HCT116 (cell line): ENCODE measurements at places on chromosomes 16 and 17. TPM values are rescaled to one million over a fixed set of nuclear protein-coding genes. Genes with fewer than 3 reads are reported as not detected.

The PNMT gene
- not detected for total RNA-seq

The HIC1 gene
- 0.64 TPM for total RNA-seq

The SLC52A1 gene
- not detected for total RNA-seq

The OR2C1 gene
- total RNA-seq, result not detected

The NOB1 gene
- total RNA-seq, result 172 TPM

The MAPT gene
- 37.5 TPM for total RNA-seq

The KRTAP9-8 gene
- not detected for total RNA-seq

The PRR14 gene
- total RNA-seq, result 56.2 TPM

DNA sequence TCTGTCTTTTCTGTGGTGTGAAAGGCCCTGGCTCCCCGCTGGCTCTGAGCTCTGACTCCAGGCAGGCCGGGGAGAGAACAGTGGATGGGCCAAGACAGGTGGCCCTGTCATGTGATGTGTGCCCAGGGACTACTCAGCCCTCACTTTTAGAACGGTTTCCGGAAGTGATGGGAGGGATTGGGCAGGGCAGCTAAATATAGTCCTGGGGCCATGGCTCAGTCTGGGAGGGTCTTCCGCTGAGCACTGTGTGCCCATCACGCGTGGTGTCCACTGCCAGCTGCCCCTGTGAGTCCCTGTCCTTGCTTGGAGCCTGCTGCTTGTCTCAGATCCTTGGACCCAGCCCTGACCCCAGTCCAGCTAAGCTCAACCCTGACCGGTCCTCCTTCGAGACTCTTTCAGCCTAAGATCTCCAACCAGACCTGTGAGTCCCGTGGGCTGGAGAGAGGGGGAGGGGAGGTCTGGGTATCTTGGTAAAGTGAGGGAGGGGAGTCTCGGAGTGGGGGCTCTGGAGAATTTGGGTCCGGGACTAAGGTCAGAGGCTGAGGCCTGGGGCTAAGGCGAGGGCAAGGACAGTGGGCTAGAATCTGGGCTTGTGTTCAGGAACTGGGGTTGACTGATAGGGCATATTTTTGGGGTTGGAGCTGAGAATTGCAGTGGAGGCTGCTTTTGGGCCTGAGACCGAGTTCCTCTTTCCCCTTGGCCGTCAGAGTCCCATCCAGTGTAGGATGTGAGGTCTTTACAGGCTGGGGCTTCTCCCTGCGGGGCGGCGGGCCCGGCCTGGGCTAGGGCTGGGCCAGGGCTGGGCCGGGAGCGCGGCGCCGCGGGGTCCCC, at the start of gene TRIM72:
Gene TRIM72, plus strand, starts transcription at position 243 of the 831 bp plus-strand sequence. CDS start 620 bp downstream, outside the sequence.
- no peaks in the 10 kb centered on the region for H3K27me3 ChIP-seq
- peaks cover 33% of the 10 kb centered on the region for H3K4me1 ChIP-seq
- H3K4me3 ChIP-seq, result peak within 1 kb of the TSS; percentile 89
- peak; percentile 59 for DNase-seq
- H3K36me3 ChIP-seq, result no peaks in the 10 kb centered on the region
- peak within 1 kb of the TSS; percentile 95 for H3K27ac ChIP-seq

GRCh38 chr16:23466162-23466885, 13.3 kb upstream of the COG7 start:
- peaks cover 14% of the 10 kb centered on the region for H3K4me1 ChIP-seq
- H3K27me3 ChIP-seq, result no peaks in the 10 kb centered on the region
- no peak overlapping the region for H3K4me3 ChIP-seq
- H3K27ac ChIP-seq, result no peak overlapping the region
- H3K36me3 ChIP-seq, result peaks cover 17% of the 10 kb centered on the region; the same call in 1 of the 2 replicates
- DNase-seq, result no peak

- no peaks in the 10 kb centered on the region for H3K27me3 ChIP-seq
- H3K4me1 ChIP-seq, result peaks cover 20% of the 10 kb centered on the region
- no peaks in the 10 kb centered on the region for H3K36me3 ChIP-seq
- H3K27ac ChIP-seq, result no peak overlapping the region
Observed at GRCh38 chr17:20173091-20173490, 163.9 kb downstream of the SPECC1 start.

DNA sequence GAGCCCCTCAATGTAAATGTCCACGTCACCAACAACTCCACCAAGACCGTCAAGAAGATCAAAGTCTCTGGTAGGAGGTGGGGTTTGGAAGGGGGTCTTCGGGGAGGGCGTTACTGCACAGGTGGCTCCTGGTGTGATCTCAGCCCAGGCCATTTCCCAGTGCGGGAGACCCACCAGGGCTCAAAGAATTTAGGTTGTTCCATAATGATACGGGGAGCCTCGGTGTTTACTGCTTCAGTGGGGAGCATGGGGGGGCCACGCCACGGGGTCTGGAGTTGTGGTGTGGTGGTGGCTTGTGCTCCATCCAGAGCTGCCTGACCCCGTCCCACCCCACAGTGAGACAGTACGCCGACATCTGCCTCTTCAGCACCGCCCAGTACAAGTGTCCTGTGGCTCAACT, 7.8 kb downstream of the ARRB2 start:
- no peak for DNase-seq
- peaks cover 14% of the 10 kb centered on the region for H3K36me3 ChIP-seq
- no peaks in the 10 kb centered on the region for H3K27me3 ChIP-seq
- H3K27ac ChIP-seq, result no peak overlapping the region

DNA sequence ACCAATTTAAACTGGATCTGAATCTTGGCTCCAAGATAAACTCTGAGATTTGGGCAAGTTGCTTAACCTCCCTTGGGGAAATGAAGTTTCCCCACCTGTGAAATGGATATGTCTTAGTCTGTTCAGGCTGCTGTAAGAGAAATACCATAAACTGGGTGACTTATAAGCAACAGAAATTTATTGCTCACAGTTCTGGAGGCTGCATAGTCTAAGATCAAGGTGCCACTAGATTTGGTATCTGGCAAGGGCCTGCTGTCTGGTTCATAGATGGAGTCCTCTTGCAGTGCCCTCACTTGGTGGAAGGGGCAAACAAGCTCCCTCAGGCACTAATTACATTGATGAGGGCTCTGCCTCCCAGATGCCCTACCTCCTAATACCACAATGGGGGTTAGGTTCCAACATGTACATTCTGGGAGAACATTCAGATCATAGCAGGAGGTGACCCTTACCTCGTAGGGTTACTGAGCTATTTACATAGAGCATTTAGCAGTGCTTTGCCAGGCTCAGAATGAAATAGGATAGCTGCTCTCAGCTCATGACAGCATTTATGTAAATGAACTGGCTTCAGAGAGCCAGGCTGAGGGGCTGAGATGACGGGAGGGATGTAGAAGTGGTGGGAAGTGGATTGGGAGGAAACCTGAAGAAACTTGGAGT, 83.9 kb downstream of the SPECC1 start:
- peaks cover 7% of the 10 kb centered on the region; the same call in 1 of the 2 replicates for H3K4me1 ChIP-seq
- H3K27me3 ChIP-seq, result no peaks in the 10 kb centered on the region
- H3K27ac ChIP-seq, result no peak overlapping the region
- no peak for DNase-seq

- no peak overlapping the region for H3K27ac ChIP-seq
- no peak overlapping the region for H3K4me3 ChIP-seq
- no peaks in the 10 kb centered on the region for H3K36me3 ChIP-seq
- no peaks in the 10 kb centered on the region for H3K27me3 ChIP-seq
Observed at GRCh38 chr17:57226793-57227192, 29.5 kb upstream of the MSI2 start.

GRCh38 chr17:44906010-44906646, 6.9 kb upstream of the EFTUD2 start:
- H3K27me3 ChIP-seq, result no peaks in the 10 kb centered on the region
- H3K27ac ChIP-seq, result peak overlapping the region; percentile 6; the same call in 1 of the 2 replicates
- H3K4me1 ChIP-seq, result peaks cover 11% of the 10 kb centered on the region
- peak; percentile 42 for DNase-seq
- peak overlapping the region; percentile 24 for H3K4me3 ChIP-seq

- peaks cover 13% of the 10 kb centered on the region for H3K4me1 ChIP-seq
- no peaks in the 10 kb centered on the region for H3K36me3 ChIP-seq
- H3K27me3 ChIP-seq, result no peaks in the 10 kb centered on the region
- no peak for DNase-seq
- no peak overlapping the region for H3K27ac ChIP-seq
Observed at GRCh38 chr17:32849879-32850278, 27.0 kb downstream of the MYO1D start.

- no peak for DNase-seq
- no peaks in the 10 kb centered on the region for H3K4me1 ChIP-seq
- H3K4me3 ChIP-seq, result no peak overlapping the region
- no peak overlapping the region for H3K27ac ChIP-seq
- H3K27me3 ChIP-seq, result peaks cover 3% of the 10 kb centered on the region; the same call in 1 of the 2 replicates
Observed at GRCh38 chr16:78987666-78988065, 612.9 kb downstream of the MAF start.

GRCh38 chr17:56478836-56479447, 114.6 kb upstream of the NOG start:
- peaks cover 30% of the 10 kb centered on the region for H3K27me3 ChIP-seq
- no peaks in the 10 kb centered on the region for H3K4me1 ChIP-seq
- no peak overlapping the region for H3K4me3 ChIP-seq
- H3K36me3 ChIP-seq, result no peaks in the 10 kb centered on the region
- peak; percentile 58 for DNase-seq

DNA sequence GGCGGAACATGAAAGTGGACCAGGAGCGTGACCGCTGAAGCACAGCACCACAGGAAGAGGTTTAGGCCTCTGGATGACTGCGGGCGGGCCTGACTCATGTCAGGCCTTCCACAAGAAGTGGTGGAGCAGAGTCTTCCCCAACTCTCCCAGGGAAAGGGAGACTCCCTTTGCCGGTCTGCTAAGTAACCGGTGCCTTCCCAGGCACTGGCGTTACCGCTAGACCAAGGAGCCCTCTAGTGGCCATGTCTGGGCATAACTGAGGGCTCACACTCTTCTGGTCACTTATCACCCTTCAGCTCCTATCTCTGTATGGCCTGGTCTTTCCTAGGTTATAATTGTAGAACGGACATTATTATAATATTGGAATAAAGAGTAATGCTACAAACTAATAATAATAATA, 1931.9 kb downstream of the TP53TG3F start:
- H3K4me1 ChIP-seq, result no peaks in the 10 kb centered on the region
- no peaks in the 10 kb centered on the region for H3K27me3 ChIP-seq
- H3K27ac ChIP-seq, result no peak overlapping the region
- no peak overlapping the region for H3K4me3 ChIP-seq
- peak; percentile 6 for DNase-seq
- no peaks in the 10 kb centered on the region for H3K36me3 ChIP-seq

- peak overlapping the region; percentile 94 for H3K4me3 ChIP-seq
- H3K27me3 ChIP-seq, result no peaks in the 10 kb centered on the region
- no peak for DNase-seq
- H3K27ac ChIP-seq, result peak overlapping the region; percentile 83
- H3K36me3 ChIP-seq, result 0 out of 2 replicates have a peak, but pooled peaks cover 3% of the 10 kb centered on the region
Observed at GRCh38 chr17:2042390-2042847, 597 bp downstream of the OVCA2 start.

DNA sequence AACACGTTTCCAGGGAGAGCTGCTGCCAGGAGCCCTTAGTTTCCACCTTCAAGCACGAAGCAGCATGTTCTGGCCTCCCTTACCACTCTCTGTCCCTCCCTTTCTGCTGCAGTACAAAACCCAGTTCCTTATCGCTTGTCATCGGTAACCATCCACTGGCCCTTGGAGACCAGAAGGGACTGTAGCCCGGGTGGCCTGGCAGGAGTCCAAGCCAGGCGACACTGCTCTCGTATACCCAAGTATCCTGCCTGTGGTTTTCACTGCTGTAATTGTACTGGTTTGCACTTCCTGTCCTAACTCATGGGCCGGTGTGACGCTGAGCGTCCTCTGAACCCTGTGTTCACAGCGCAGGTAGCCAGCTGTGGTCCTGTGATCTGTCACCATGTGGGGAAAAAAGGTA, 81.1 kb downstream of the MAF start:
- no peaks in the 10 kb centered on the region for H3K4me1 ChIP-seq
- no peak for DNase-seq
- no peaks in the 10 kb centered on the region for H3K27me3 ChIP-seq

- DNase-seq, result no peak
- H3K36me3 ChIP-seq, result no peaks in the 10 kb centered on the region
- H3K4me1 ChIP-seq, result peaks cover 10% of the 10 kb centered on the region; the same call in 1 of the 2 replicates
- H3K4me3 ChIP-seq, result no peak overlapping the region
- no peak overlapping the region for H3K27ac ChIP-seq
Observed at GRCh38 chr16:68131813-68132706, 46.9 kb downstream of the NFATC3 start.

DNA sequence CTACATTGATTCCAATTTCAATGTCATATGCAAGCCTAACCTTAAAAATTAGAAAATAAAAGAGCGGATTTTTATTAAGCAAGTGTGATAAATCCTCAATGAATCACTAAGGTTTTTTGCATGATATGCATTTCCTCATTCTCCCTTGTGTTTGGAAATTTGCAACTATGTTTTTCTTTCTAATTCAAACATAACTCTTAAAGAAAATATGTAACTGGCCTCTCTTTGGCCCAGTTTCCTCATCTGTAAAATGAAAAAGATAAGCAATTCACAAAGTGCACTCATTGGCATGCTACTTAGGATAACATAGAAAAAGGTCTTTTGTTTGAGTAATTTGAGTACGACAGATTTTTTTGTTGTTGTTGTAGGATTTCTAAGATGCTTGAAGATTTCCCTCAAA, 295.5 kb downstream of the CDH11 start:
- no peak for DNase-seq
- H3K27me3 ChIP-seq, result no peaks in the 10 kb centered on the region
- no peaks in the 10 kb centered on the region for H3K36me3 ChIP-seq
- H3K4me3 ChIP-seq, result no peak overlapping the region

GRCh38 chr16:5917436-5918195, 820.0 kb upstream of the EEF2KMT start:
- no peaks in the 10 kb centered on the region for H3K36me3 ChIP-seq
- no peaks in the 10 kb centered on the region for H3K4me1 ChIP-seq
- H3K27me3 ChIP-seq, result no peaks in the 10 kb centered on the region

DNA sequence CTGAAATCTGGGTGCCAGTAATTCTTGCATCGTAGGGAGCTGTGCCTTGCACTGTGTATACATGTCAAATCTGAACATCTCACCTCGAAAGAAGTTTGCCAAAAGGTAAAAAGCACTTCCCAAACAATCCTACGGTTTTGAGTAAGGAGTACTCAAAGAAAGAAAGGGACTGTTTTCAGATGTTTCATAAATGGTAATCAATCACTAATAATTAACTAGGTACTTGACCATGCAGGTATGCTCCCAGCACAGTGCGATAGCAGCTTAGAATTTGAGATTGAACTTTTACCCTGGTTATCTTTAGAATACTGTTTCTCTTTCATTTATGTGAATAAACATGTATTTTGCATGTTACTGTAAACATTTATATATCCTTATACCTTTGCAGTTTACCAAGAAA, 39.0 kb downstream of the PRKCA start:
- DNase-seq, result no peak
- H3K4me1 ChIP-seq, result no peaks in the 10 kb centered on the region
- H3K4me3 ChIP-seq, result no peak overlapping the region
- no peak overlapping the region for H3K27ac ChIP-seq
- no peaks in the 10 kb centered on the region for H3K27me3 ChIP-seq

DNA sequence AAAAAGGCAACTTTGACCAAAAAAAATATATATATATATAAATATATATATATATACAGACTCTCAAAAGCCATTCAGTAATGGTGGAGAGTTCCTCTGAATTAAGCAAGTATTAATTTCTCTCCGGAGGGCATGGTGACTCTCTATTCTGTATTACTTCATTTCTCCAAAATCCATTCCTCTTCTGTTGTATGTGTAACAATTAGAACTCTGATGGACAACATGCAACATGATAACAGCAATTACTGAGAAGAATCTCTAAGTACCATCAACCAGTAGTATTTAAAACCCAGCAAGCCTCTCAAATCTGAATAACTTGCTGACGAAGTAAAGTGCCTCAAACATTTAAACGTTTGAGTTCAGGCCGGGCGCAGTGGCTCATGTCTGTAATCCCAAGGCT, 2.3 kb downstream of the GRB2 start:
- no peak for DNase-seq
- peaks cover 5% of the 10 kb centered on the region for H3K4me1 ChIP-seq
- no peaks in the 10 kb centered on the region; the same call in 1 of the 2 replicates for H3K36me3 ChIP-seq
